ENCODE measurements at places on chromosomes 13 and 19. TPM values are rescaled to one million over a fixed set of nuclear protein-coding genes. Genes with fewer than 3 reads are reported as not detected.

- peak; percentile 52 for DNase-seq
These were observed 367.9 kb downstream of the SLC7A1 start for GRCh38 chr13:29227576-29227975.

- DNase-seq = no peak
These were observed 10.4 kb downstream of the ERVK3-1 start for GRCh38 chr19:58315580-58315979.

Gene PGLYRP2
- not detected for polyA plus RNA-seq

DNA sequence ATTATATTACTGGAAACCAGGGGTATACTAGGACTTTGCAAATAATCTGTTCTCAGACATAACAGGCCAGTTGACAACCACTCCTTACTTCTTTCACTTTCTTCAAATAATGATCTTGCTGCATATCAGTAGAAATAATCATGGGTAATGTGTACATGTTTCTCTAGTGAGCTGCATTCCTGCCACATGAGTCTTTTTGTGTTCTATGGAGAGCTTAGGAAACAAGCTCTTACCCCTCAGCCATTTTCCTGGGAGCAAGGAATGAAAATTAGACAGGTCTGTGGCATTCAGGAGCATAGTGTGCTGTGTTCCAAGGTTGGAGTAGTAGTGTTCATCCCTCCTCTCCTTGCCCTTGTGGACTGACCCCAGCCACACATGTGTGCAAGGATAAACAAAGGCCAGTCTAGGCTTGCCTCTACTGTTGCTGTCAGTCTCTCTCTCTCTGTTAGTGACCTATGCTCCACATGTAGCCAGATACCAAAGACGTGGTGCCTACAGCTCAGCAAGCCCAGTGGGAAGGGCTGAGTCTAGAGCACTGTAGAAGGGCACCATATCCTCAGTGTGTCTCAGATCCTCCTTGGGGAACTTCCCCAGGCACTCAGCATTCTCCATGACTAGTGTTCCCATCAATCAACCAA, 11.5 kb upstream of the OXGR1 start:
- no peak for DNase-seq

Gene PEAK3
- polyA plus RNA-seq = not detected

- peak; percentile 94 for DNase-seq
These were observed 7.7 kb downstream of the ARHGAP45 start for GRCh38 chr19:1074544-1075283.

Gene ZNF44
- 3.2 TPM for polyA plus RNA-seq

- DNase-seq = peak; percentile 37
These were observed 44.0 kb upstream of the KPNA3 start for GRCh38 chr13:49836516-49836915.

DNA sequence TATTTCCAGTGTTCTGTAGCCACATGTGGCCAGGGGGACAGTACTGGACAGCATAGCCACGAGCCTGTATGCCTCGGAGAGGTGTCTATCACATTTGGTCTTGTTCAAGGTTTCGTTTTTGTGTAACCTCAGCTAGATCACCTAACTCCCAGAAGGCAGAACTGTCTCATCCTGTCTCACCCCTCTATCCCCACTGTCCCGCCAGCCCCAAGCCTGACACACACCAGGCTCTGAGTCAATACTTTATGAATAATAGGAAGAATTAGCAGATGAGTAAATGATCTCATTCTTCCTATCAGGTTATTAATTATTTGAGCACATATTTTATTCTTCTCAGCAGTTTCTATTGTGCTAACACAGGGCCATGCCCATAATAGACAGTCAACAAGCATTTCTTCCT, 132.2 kb downstream of the NUFIP1 start:
- no peak for DNase-seq

DNA sequence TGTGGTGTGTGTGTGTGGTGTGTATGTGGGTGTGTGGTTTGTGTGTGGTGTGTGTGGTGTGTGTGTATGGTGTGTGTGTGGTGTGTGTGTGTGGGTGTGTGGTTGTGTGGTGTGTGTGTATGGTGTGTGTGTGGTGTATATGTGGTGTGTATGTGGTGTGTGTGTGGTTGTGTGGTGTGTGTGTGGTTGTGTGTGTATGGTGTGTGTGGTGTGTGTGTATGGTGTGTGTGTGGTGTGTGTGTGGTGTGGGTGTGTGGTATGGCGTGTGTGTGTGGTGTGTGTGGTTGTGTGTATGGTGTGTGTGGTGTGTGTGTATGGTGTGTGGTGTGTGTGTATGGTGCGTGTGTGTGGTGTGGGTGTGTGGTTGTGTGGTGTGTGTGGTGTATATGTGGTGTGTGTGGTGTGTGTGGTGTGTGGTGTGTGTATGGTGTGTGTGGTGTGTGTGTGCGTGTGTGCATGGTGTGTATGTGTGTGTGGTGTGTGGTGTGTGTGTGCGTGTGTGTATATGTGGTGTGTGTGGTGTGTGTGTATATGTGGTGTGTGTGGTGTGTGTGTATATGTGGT, 8.7 kb downstream of the SHISA7 start:
- DNase-seq = no peak

Gene FFAR3
- polyA plus RNA-seq = 0.30 TPM

GRCh38 chr13:91249861-91250260, 97.6 kb upstream of the MIR17HG start:
- no peak for DNase-seq

Gene BICRA
- polyA plus RNA-seq = 4.2 TPM

Gene ZFP30
- 2.6 TPM for polyA plus RNA-seq

DNA sequence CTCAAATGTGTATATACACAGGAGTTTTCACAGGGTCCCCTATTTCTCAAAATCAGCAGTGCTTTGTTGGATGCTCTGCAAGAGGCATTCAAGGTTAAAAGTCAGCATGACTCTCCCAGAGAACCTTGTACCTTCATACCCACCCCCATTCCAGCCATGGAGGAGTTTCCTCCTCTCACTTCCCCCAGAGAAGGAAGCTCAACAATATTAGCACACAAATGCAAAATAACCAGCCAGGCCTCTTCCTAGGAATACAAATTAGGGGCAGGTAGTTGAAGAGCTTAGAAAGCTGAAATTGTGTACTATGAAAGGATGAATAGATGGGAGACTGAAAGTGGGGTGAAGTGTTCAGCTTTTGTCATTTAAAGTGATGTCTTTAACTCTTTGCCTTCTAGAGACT, 43.8 kb downstream of the SPRY2 start:
- no peak for DNase-seq

Gene TJP3
- 93.1 TPM for polyA plus RNA-seq

DNA sequence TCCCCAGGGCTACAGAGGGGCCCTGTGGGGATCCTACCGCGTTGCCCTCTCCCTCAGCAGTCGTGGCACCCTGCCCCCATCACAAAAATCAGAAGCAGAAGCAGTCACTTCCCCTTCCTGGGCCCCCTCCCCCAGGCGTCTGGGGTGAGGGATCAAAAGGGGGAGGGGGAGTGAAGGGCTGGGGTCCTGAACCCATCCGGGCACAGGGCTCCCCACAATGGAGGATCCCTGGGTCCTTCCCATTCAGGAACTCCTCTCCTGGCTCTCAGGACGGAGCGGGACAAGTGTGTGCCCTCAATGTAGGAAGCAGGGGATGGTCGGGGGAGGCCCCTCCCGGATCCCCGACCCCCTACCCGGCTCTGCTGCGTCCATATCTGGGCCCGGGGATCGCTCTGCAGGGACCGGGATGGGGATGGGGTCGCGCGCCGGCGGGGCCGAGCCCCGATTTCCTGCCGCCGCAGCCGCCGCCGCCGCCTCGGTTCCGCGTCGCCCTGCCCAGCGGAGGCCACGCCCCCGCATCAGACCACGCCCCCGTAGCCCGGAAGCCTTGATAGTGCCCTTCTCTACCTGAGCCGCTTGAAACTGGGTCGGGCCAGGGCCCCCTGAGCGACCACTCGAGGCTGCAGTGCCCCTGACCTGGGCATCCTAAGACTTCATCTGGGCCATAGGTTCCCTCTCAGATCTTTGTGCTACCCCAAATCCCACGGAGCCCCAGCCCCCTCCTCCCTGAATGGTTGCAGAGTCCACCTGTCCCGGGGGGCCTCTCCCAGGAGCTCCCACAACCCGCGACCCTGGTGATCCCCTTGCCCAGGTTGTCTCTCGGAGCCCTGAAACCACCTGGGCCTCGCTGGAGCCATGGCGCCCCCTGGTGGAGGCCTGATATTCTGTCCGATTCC, at the start of gene GMIP:
Gene GMIP, minus strand, starts transcription at position 500 of the 896 bp plus-strand sequence. Its CDS starts 128 bp downstream, at position 372.
- peak; percentile 88 for DNase-seq

- no peak for DNase-seq
These were observed 2529.3 kb upstream of the PCDH20 start for GRCh38 chr13:63944911-63945310.

GRCh38 chr13:79407349-79407979, 1.4 kb upstream of the RBM26 start:
- no peak for DNase-seq

Gene CCL25
- polyA plus RNA-seq = not detected

Gene SHISA2
- polyA plus RNA-seq = 0.63 TPM

- peak; percentile 29 for DNase-seq
These were observed 2882.5 kb downstream of the PCDH9 start for GRCh38 chr13:64347664-64348063.

Gene CDX2
- polyA plus RNA-seq = not detected

Gene ZNF850
- 0.15 TPM for polyA plus RNA-seq

All from stomach (tissue), 19 donors.